ENCODE measurements at places on chromosomes 12 and 14.

GRCh38 chr12:123050331-123050831 is 69.9 kb downstream of the ARL6IP4 start:
- DNase-seq, result no peak

- no peak for DNase-seq
Observed at GRCh38 chr14:74979442-74980397, 23.0 kb upstream of the EIF2B2 start.

DNA sequence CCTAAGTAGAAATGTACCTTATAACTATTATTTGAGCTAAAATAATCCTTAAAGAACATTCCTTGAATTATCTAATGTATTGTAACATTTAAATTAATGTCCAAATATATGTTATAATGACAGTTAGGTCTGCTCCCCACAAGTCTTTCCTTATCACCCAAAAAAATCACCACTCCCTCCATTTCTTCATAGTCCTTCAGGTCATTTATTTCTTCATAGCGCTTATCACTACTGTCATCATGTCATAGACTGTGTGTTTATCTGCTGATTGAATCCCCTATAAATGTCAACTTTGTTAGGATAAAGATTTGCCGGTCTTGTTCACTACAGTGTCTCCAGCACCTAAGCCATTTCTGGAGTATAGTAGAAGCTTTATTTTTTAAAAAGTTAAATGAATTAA is 12.0 kb downstream of the LUM start:
- DNase-seq, result no peak

DNA sequence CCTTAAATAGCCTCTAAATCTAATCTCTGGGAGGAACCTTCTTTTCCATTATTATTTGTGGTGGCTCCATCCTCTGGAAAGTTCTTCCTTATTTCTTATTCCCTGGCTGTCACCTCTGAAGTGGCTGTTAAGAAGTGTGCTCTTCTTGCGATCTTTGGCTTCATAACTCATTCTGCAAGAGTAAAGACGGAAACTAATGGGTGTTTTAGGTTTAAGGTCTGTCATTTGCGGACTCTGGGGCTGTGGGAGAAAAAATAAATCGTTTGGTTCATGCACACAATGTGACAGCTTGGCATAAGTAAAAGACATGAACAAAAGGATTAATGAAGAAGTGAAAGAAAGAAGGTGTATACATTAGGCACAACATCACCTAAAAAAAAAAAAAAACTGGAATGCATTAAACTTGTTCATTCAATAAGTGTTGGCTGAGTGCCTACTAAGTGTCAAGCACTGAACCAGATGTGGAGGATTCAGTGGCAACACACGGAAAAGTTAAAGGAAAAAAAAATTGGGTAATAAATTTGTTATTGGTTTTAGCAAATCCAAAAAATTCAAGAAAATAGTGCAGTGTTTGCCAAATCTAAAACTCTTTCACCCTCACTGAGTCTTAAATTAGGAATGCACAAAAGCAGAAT is 99.5 kb downstream of the ERGIC2 start:
- no peak for DNase-seq

- no peak for DNase-seq
Observed at GRCh38 chr14:78016532-78016931, 153.6 kb upstream of the NRXN3 start.

DNA sequence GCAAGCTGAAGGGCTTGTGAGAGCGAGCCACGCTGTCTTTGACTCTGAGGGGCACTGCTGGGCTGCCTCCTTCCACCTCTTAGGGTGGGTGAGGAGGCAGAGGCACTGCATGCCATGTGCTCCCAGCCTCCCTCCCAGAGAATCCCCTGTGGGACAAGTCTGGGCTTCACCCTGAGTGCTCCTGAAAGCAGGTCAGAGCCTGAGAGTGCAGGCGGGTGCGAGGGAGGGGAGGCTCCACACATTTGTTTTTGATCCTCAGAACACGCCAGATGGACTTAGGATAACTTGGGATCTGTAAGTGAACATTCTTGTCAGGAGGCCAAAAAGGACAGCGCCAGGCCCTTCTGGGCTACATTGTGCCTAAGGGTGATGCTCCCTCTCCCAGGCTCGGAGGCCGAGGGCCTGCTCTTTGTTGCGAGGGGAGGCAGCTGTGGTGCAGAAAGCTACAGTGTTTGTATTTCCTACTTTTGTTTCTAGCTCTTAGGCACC is 155.4 kb downstream of the TMX1 start:
- DNase-seq, result peak; percentile 47

DNA sequence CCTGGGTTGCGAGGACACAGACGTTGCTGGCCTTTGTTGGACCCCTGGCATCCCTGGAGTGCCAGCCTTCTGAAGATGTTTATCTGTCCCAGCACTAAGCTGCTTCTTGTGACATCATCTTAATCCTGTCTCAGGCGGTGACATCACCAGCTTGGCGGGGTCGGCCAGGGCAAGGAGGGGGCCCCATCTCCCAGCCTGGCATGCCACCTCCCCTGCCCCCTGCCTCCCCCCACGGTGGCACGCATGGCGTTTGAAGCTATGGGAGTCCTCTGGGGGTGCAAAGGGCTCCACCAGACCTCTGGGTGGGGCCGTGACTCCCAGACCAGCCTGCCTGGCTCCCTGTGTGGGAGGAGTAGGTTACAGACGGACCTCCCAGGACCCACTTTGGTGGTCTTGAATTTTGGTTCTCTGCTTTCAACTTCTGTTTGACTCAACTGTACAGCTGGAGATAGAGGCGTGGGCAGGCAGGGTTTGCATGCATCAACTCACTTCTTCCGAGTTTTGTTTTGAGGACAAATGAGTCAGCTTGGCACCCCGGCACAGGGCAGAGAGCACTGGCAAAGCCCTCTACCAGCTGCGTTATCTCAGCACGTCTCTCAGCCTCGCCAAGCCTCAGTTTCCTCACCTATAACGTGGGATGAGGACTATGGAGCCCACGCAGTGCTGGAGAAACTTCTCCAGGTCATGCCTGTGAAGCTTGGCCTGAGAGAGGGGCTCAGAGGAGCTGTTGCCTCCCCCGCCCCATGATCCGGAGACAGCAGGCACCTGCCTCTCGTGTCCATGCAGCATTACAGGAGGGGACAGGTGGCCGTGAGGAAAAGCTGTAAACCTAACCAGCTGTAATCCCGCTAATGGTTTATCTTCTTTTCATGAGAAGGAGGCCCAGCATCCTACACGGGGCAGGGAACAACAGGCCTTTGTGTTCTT is 38.8 kb upstream of the EML1 start:
- peak; percentile 24 for DNase-seq

GRCh38 chr14:100865682-100866591 is 37.6 kb downstream of the RTL1 start:
- peak; percentile 32 for DNase-seq

Measured in lower lobe of right lung (tissue), 2 donors.